Activated T-cell treated with anti-CD3 and anti-CD28 coated beads for 4 hours (primary cell): ENCODE measurements at places on chromosomes 2 and 18.

GRCh38 chr18:49959176-49959575 is 145.8 kb upstream of the ACAA2 start:
- DNase-seq, result no peak

DNA sequence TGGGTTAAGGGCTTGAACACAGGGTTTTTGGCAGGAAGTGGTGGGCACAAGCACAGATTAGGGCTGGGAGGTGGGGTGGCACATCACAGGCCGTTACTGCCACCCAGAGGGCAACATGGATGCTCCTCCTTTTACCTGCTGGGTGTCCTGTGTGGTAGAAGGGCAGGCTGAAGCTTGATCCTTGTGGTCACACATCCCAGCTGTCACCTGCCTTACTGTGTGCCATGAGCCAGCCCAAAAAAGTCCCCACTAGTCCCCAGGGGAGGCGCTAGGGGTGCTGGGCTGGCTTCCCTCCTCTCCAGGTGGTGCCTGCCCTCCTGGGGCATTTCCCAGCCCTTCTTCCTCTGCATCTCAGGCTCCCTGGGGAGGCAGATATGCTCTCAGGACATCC is 50.5 kb upstream of the ALPP start:
- DNase-seq, result no peak

DNA sequence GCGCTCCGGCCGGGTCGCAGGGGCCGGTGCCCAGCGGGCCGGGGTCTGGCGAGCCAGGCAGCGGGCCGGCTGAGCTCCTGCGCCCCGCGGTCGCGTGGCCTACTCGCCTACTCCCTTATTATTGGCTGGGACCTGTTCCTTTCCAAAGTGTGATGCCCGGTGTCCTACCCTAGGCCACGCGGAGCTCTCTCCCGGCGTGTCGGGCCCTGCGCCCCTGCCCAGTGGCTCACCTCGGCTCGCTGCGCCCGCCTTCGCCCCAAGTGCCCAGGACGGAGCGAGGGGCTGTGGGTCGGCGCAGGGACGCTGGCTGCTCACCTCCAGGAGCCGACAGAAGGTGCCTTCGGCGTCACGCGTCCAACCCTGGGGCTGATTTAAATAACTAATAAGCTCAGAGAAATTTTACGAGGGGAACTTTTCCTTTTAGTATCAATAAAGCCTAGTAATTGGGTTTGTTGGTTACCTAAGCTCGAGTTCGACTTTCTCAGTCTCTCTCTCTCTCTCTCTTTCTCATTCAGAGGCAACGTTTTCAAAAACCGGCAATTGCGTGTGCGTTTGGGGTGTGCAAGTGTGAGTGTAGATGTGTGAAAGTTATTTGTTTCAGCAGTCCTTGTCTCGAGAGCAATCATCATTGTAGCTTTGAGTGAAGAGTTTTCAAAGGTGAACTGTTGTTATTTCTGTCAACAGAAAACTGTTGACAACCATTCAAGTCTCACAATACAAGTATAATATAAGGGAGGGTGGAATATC is 7.0 kb upstream of the SATB2 start:
- DNase-seq, result no peak

- DNase-seq, result no peak
Measured at GRCh38 chr2:29662861-29663260, 258.5 kb downstream of the ALK start.

DNA sequence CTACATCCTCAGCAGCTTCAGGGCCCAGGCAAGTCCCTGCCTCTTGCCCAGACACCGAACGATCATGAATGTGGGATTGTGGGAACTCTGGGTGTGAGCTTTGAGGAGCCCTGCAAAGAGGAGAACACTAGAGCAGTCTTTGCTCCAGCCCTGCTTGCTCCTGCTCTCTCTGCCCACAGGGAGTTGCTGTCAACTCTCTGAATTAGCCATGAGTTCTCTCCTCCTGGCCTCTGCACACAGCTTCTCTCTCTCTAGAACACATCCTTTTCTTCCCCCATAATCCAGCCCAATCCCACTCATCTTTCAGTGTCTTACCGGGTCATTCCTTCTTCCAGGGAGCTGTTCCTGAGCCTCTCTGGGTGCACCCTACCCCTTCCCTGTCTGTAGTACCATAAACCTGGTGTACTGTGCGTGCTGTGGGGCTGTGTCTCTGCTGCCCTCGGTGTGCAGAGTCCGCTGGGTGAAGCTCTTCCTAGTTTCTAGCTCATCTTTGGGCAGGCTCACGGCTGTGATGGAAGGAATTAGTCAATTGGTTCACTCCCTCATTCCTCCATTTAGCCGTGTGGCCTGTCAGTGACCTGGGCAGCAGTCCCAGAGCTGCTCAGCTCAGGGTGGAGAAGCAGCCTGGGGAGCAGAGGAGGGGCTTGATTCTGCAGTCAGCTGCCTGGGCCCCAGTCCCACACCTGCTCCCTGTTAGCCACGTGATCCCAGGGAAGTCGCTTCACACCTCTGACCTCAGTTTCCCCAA is 132.9 kb upstream of the HDAC4 start:
- no peak for DNase-seq

DNA sequence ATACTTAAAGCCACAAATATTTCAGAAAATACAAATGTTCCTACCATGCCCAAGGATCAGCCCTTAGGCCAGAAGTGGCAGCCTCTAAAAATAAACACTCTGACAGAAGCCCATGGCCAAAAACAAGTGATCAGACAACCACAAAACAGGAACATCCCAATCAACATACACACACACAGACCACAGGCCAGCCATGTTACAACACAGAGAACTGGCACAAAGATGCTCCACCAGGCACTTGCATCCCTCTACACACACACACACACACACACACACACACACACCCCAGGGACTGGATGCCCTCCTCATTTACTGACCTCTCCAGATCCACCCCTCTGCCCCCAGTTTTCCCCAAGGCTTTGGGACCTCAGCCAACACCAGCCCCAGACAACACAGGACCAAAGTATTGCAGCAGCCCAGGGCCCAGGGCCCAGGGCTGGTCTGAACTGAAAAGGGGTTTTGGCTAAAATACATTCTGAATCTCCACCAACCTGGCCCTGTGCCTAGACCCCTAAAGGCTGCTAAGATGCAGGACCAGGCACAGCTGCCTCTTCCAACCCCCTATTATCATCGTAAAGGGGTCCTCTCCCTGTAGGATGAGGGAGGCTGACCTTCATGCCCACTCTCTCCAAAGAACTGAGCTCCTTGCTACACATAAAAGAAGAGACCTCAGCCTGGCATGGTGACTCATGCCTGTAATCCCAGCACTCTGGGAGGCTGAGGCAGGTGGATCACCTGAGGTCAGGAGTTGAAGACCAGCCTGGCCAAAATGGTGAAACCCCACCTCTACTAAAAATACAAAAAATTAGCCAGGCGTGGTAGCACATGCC is 151.4 kb downstream of the TNS1 start:
- no peak for DNase-seq

DNA sequence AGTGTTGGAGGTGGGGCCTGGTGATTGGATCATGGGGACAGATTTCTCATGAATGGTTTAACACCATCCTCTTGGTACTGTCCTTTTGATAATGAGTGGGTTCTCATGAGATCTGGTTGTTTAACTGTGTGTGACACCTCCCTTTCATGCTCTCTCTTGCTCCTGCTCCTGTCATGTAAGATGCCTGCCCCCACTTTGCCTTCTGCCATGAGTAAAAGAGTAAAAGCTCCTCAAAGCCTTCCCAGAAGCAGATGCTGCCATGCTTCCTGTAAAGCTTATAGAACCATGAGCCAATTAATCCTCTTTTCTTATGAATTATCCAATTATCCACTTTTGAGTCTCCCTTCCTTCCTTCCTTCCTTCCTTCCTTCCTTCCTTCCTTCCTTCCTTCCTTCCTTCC is 317.7 kb downstream of the RDH14 start:
- no peak for DNase-seq

DNA sequence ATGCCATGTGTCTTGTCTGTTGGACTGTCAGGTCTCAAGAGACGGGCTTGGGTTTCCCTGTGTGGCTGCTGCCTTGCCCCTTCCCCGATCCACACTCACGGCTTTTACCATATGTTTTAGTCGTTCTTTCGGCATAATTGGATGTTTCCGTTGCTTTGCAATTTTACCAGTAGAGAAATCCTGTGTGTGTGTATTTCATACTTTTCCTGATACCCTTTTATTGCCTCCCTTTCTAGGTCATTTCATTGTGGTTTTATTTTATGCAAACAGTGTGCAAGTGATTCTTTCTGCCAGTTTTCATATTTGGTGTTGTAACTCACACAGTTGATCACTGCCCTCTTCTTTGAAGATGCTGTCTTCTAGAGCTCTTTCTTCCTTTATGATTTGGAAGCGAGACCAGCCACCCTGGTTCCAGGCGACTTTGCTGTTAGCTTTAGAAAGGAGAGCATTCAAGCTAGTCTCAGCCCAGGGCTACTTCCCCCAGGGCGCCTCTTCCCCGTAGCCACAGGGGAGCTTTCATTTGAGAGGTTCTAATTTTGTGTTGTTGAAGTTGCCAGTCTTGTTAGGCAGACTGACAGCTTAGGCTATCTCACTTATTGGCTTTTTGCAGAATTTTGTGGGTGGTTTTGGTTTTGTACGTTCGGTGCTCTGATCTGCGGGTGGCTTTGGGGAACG is 17.0 kb downstream of the SH3BP4 start:
- no peak for DNase-seq

- no peak for DNase-seq
Measured at GRCh38 chr18:23565916-23566547, 20.3 kb downstream of the NPC1 start.

- DNase-seq, result no peak
Measured at GRCh38 chr2:98050070-98050469, 36.9 kb upstream of the VWA3B start.

- DNase-seq, result no peak
Measured at GRCh38 chr2:24642351-24642750, 150.8 kb downstream of the PTRHD1 start.

DNA sequence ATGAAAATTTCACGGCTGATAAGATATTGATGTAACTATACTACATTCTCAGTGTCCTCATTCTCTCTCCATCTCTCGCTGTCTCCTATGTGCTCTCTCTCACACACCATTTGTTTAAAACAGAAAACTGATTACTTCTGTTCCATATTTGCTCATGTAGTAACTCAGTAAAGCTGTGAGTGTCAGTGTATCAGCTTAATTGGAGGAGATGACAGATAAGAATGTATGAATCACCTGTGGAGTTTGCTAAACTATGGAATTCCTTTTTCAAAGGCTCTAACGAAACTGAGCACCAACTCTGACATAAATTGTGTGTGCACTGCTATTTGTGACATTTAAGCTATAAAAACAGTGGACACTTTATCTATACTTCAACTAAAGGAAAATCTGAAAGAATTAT is 1080.0 kb downstream of the DSC3 start:
- no peak for DNase-seq

DNA sequence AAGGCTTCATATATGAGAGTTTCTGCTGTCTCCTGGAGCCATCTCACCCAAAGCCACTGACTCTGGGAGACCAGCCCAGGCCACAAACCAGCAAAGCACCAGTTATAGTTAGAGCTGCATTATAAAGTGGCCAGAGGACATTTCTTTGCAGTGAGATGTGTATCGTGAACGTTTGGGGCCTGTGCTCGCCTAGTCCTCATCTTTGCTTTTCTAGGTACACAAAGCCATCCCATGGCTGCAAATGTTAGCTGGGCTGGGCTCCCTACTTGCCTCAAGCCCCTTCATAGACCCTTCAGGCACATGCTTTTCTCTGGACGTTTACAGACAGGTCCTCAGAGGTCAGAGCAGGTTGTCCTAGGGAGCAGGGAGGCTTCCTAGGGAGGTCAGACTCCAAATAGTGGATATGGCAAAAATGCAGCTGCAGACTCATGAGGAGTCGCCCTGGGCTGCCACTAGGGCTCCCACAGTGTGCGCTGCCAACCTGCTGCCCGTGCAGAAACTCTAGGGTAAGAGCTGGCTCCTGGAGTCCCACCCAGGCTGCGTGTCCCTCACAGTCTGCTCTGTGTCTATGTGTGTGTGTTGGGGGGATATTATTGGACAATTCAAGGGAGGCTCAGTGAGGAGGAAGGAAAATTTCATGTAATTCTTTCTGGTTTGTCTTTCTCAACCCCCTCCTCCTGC is 141.0 kb downstream of the RPIA start:
- no peak for DNase-seq

DNA sequence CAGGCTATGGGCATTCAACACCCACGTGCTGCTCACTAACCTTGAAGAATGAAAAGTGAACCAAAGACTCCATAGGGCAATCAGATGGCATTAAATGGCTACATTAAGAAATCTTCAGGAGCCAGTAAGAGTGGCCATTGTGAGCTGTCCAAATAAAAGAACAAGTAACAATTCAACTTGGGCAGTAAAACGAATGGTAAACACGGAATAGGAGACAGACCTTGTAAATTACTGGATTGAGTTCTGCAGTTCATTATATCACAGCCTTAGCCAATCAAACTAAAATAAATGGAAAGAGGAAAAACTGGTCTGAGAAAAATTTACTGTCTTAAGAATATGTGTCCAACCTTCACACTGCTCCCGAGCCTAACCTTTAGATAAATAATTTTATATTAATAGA is 306.5 kb upstream of the ZNF521 start:
- DNase-seq, result no peak

DNA sequence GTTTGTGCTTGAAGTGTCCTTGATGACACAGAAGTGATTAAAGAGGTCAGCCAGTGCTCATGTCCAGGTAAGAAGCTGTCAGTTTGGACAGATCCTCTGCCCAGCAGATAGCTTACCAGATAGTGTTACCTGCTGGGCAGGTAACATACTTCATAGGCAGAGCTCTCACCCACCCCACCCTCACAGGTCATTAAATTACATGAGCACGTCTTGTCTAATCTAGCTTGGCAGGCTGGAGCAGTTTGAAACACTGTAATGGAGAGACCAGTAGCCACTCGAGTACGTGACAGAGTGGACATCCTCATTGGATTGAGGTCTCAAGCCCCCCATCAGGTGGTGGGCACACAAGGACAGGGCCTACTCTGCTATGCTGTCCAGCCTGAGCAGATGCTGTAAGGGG is 27.1 kb downstream of the TTC32 start:
- no peak for DNase-seq

GRCh38 chr2:132816234-132816633 is 146.2 kb upstream of the LYPD1 start:
- no peak for DNase-seq

DNA sequence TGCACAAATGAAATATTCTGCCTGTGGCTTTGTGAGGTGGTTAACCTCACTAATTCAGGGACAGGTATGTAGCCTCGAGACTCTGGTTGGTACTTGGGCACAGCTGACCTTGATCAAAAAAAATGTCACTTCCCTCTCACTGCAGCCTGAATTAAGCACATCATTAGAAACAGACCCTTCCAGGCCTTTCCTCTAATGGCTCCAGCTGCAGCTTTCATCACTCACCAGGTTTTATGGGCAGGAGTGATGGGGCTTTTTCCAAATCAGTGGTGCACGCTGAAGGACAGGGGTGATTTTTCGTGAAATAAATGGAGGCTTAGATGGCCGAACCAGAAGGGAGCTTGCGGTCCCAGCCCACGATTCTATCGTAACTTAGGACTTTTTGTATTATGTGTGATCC is 213.0 kb upstream of the RAB12 start:
- no peak for DNase-seq

GRCh38 chr18:76524900-76525698 is 30.1 kb upstream of the ZNF516 start:
- DNase-seq, result no peak

GRCh38 chr18:35426786-35427185 is 49.6 kb upstream of the ZNF396 start:
- DNase-seq, result no peak
